Activated CD4-positive, alpha-beta memory T cell treated with anti-CD3 and anti-CD28 coated beads, Interleukin-2, amount 10 ng/mL, durations not matched to agents 7 days and 5 days (primary cell): ENCODE measurements at places on chromosomes 1 and 21.

- DNase-seq: no peak
Observed at GRCh38 chr1:73359001-73359400, 839.0 kb downstream of the LRRIQ3 start.

GRCh38 chr1:87167157-87167789 lies 161.4 kb upstream of the LMO4 start:
- DNase-seq: no peak

- DNase-seq: no peak
Observed at GRCh38 chr1:212586206-212587015, 22.1 kb upstream of the ATF3 start.

GRCh38 chr1:78645723-78646122 lies 3.9 kb upstream of the IFI44 start:
- DNase-seq: peak; percentile 33

- DNase-seq: no peak
Observed at GRCh38 chr21:31162827-31163226, 124.6 kb upstream of the KRTAP19-8 start.

DNA sequence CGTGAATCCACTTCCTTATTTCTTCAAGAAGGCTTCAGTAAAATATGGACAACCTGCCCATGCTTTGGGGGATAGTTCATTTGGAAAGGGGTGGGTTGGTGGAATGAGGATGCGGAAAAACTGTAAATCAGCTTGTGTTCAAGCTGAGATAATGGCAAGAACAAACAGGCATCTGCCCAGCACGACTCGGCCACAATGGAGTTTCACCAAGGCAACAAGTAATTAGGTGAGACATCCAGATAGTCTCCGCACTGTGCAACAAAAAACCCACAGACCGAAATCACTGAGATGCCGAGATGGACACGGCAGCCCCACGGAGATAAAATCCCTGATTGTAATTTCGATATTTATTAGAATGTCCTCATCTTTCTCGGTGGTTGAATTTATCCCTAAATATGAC lies 455.2 kb downstream of the AJAP1 start:
- DNase-seq: no peak

- no peak for DNase-seq
Observed at GRCh38 chr1:7578206-7578605, 192.9 kb upstream of the VAMP3 start.

DNA sequence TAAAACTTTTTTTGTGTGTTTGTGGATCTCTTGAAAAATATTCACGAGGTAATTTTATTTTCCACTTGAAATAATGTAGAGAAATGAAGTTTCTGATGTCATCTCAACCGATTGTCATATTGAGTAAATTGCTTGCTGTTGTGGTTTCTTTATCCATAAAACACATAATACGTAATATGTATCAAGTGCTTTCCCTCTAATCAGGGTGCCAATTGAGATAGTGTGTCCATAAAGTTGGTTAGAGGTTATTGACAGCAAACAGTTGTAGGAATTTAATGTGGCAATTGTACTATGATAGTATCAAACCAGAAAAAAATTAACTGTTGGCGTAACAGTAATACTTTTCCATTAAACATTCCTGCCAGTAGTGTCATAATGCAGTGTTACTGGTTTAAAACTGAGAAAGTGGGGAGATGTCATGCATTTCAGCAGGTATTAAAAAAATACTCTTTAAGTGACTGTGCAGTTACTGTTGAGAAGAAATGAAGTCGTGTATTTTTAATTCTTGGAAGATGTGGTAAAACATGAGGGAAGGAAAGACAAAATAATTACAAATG lies 38.3 kb downstream of the USP25 start:
- DNase-seq: no peak

- DNase-seq: no peak
Observed at GRCh38 chr1:234507626-234508387, 28.8 kb upstream of the TARBP1 start.

DNA sequence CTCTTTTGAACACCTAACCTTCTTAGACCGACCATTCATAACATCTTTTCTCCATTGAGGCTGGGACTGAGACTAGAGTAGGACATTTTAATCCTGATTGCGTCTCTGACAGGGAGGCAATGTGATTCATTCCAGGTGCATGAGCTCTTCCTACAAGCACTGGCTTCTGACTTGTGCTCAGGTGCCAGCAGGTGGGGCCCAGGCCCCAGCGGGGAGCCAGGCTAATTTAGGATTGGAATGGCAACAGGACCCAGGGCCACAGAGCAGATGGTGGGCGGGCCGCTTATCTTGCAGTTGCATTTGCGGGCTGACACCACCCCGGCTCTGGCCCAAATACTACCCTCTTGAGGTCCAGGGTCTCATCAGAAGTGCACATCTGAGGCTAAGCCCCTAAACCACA lies 4.1 kb downstream of the GPA33 start:
- no peak for DNase-seq

GRCh38 chr1:93717640-93718039 lies 36.0 kb upstream of the BCAR3 start:
- DNase-seq: no peak

- no peak for DNase-seq
Observed at GRCh38 chr1:50155541-50155940, 46.8 kb downstream of the ELAVL4 start.

DNA sequence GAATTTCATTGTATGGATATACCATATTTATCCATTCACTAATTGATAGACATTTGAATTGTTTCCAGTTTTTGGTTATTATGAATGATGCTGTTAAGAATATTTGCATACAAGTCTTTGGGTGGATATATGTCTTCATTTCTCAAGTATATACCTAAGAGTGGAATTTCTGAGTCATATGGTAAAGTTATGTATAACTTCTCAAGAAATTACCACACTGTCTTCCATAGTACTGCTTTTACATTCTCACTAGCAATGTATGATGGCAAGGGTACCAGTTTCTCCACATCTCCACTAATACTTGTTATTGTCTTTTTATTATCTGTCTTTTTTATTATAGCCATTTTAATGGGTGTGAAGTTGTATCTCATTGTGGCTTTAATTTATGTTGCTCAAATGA lies 74.6 kb upstream of the TENT5C start:
- DNase-seq: no peak

DNA sequence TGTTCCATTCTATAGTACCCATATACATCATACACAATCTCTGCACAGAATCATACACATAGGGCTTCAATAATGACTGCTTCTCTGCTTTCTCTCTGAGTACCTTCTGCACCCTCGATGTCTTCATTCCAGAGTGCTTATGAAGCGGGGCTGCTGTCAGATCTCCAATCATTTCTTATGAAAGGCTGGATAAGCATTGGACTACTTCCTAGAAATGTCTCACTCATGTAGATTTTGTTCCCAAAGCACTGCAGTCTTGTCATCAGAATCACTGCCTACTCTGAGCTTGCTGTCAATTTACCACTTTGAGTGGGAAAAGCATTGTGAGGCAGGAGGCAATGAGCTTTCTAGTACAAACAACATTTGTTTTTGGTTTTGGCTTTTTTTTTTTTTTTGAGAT lies 179.0 kb downstream of the SLC35F3 start:
- no peak for DNase-seq

- DNase-seq: no peak
Observed at GRCh38 chr1:227901906-227902640, 45.7 kb downstream of the WNT9A start.

DNA sequence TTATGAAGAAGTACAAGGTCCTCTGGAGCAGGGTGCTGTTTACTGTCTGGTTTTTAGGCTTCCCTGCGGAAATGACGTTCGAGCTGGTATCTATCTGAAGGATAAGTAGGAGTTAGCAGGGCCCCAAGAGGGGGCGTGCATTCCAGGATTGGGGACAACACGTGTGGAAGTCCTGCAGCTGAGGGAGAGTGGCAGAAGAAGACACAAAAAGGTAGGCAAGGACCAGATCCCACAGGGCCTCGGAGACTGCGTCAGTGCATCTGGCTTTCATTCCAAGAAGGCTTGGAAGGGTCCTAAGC lies 5.9 kb downstream of the RIMS3 start:
- no peak for DNase-seq

DNA sequence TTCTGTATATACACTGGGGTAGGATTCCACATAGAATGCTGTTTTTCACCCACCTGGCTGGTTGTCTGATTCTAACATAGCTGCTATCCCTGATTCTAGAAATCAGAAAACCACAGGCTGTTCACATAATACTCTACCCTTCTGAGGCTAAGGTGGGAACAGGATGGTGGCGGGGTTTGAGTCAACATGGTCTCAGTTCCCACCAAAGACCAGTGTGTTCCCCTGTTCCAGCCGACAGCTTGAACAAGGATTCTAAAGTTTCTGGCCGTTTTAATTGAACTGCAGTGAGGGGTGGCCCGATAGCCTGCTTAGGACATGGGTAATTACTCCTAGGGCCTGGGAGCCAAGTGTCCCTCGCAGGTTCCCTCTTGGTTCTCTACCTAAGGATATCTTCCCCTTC lies 38.4 kb downstream of the PEX14 start:
- DNase-seq: no peak

GRCh38 chr1:54010415-54011117 lies 7.4 kb downstream of the LDLRAD1 start:
- DNase-seq: no peak

GRCh38 chr1:152086760-152087159 lies 2.1 kb downstream of the TCHHL1 start:
- no peak for DNase-seq

GRCh38 chr1:154403261-154403943 lies 1.7 kb upstream of the IL6R start:
- peak; percentile 45 for DNase-seq

GRCh38 chr1:25062621-25063255 lies 132.7 kb upstream of the RUNX3 start:
- DNase-seq: no peak

GRCh38 chr1:231639819-231640218 lies 13.2 kb downstream of the DISC1 start:
- DNase-seq: no peak

DNA sequence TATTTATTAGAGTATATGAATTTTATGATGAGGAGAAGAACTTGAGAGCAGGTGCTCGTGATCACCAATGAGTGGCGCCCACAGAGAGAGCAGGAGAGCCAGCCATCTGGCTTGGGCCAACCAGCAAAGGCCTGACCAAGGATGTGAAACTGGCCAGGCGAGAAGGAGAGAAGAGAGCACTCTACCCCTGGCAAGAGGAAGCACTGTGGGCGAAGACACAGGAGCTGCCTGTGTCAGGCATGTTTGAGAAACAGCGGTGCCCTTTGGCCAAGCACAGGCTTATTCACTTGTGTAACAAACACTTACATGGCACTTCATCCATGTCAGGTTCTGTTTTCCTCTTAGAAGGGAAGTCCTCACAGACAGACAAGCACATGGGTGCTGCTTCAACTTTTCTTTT lies 4.2 kb upstream of the SIPA1L2 start:
- no peak for DNase-seq

- no peak for DNase-seq
Observed at GRCh38 chr1:162740755-162741154, 49.7 kb upstream of the HSD17B7 start.

GRCh38 chr1:38030596-38031512 lies 15.7 kb downstream of the POU3F1 start:
- DNase-seq: no peak

GRCh38 chr21:41369920-41370839 lies 8.4 kb downstream of the MX2 start:
- peak; percentile 53 for DNase-seq

DNA sequence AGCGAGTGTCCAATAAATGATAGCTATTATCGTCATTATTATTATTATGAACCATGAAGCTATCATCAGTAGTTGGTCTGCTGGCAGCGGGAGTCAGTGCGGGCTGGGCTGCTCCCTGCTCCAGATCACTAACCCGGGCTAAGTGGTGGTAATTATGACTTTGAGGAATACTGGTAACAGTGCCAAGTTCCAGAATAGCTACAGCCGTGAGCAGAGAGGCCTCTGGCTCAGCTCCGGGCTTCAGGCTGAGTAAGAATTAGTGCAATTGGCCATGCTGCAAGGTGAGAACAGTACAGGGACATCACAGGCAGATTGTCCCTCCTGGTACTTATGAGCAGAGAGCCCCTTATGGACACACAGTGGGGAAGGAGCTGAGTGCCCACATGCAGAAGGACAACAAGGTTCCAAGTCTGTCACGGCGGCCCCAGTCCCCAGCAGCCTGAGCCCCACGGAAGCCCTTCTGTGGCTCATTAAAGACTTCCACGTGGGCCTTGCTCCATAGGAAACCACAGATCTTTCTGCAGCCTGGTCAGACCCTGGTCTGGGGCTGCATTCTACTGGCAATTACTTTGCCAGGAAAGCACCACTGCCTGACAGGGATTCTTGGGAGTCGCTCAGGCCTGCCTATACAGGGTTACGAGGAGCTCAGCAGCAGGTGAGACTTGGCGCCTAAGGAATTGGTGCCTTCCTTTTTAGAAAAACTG lies 235.1 kb downstream of the RRAGC start:
- no peak for DNase-seq

GRCh38 chr1:162892906-162893611 lies 32.1 kb upstream of the CCDC190 start:
- no peak for DNase-seq

GRCh38 chr21:37356706-37357105 lies 9.9 kb upstream of the DYRK1A start:
- no peak for DNase-seq

DNA sequence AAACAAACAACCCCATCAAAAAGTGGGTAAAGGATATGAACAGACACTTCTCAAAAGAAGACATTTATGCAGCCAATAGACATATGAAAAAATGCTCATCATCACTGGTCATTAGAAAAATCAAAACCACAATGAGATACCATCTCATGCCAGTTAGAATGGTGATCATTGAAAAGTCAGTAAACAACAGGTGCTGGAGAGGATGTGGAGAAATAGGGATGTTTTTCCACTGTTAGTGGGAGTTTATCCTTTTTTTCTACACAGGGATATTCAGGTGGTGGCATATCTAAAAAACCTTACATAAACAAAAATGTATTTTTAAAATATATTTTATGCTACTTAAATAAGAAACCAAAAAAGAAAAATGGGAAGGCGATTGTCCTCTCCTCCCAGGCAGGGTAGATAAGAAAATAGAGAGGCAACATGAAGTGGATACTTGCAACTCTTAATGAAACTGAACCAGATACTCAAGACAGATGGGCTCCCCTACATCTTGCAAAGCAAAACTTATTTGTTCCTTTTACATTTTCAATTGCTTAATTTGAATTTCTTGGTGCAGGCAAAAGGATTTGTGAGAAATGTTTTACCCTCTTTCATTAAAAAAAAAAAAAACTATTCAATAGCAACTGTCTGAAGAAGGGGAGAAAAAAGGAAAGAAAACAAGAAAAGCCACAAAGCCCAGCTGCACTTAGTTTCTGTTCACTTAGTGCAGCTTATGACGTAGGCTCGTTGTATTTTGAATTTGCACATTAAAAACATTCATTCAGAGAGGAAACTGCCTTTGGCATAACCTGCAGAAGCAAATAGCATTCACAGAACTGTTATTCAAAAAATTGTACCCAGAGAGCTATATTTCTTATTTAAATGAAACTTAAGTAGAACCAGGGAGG lies 36.9 kb upstream of the RGS1 start:
- DNase-seq: no peak
